ENCODE measurements at places on chromosomes 12 and 14.

GRCh38 chr12:14394317-14395073, 29.0 kb downstream of the ATF7IP start:
- DNase-seq: peak; percentile 57

- no peak for DNase-seq
Measured at GRCh38 chr12:22672951-22673350, 48.0 kb downstream of the ETNK1 start.

- no peak for DNase-seq
Measured at GRCh38 chr14:55794655-55795595, 214.9 kb downstream of the KTN1 start.

DNA sequence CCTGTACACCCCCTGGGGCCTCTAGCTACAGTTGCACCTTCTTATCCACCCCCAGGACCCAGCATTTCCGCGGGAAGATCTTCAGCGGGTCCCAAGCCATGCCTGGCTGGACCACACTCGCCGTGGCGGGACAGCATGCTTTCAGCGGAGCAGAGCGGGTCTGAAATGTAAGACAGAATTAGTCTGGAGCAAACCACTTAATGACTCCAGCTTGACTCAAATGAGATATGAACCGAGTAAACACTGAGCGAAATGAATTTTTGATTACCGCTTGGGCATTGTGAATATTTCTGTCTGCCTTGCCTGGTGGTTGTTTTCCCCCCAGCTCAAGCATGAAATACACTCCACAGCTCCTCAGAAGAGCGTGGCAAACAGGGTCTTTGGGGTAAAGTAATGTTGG, 60.8 kb downstream of the SLC24A4 start:
- DNase-seq: no peak

DNA sequence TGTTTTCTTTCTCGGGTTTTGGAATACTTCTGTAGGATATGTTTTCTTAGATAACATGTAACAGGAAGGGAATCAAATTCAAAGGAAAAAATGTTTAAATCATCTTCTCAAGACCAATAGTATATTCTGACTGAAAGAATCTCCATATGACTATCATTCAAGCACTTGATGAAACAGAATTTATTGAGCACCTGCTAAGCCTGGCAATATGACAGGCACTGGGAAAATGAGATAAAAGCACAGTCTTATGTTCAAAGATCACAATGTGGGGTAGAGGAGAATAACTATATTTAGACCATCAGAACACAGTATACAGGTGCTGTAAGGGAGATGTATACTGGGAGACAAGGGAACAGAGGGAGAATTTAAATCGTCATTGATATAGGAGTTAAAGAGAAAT, 19.1 kb upstream of the TMEM30B start:
- DNase-seq: no peak

- no peak for DNase-seq
Measured at GRCh38 chr14:85487215-85487614, 42.7 kb upstream of the FLRT2 start.

DNA sequence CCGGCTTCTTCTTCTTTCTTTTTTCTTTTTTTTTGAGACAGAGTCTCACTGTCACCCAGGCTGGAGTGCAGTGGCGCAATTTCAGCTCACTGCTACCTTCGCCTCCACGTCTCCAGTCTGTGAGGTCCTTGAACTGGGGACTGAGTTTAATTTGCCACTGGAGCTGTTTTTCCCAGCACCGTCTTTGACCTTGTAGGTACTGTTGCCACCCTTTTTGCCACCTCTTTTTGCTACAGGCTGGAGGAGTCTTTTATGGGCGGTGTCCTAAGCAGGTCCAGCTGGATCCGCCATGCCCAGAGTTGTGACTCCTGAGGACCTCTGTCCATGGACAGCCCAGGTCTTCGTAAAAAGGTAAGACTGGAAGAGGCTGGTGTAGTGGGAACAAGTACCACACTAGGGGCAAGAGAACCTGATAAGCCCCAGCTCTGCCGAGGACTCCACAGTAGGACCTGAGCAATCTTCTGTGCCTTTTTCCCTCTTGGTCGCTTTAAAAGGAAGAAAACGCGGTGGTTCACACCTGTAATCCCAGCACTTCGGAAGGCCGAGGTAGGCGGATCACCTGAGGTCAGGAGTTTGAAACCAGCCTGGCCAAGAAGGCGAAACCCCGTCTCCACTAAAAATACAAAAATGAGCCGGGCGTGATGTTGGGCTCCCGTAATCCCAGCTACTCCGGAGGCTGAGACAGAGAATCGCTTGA, 946 bp downstream of the RNU4-2 start:
- DNase-seq: peak; percentile 24

- no peak for DNase-seq
Measured at GRCh38 chr12:14993117-14993516, 20.3 kb downstream of the PDE6H start.

- DNase-seq: no peak
Measured at GRCh38 chr12:88235183-88235833, 93.2 kb downstream of the TMTC3 start.

- peak; percentile 29 for DNase-seq
Measured at GRCh38 chr14:100103250-100104005, 38.2 kb downstream of the EVL start.

GRCh38 chr12:59619461-59620240, 23.8 kb downstream of the SLC16A7 start:
- no peak for DNase-seq

GRCh38 chr12:98228683-98229539, 286.5 kb upstream of the TMPO start:
- DNase-seq: no peak

DNA sequence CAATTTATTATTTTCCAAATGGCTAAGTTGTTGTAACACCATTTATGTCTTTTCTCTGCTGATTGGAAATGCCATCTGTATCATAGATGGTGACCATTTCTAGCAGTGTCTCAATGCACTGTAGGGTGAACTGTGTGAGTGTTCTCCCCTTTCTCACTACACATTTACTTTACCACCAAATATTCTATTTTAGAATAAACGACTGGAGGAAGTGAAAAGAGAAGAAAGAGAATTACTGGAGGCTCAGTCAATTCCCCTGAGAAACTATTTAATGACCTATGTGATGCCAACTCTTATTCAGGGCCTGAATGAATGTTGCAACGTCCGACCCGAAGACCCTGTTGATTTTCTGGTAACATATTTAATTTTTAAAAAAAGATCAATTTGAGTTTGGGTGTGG, 15.5 kb upstream of the PAPOLA start:
- DNase-seq: no peak

GRCh38 chr14:70890826-70891659, 16.2 kb upstream of the PCNX1 start:
- DNase-seq: no peak

GRCh38 chr14:50932592-50933495, 11.4 kb downstream of the PYGL start:
- DNase-seq: no peak

GRCh38 chr12:90951432-90952105, 3.4 kb downstream of the CCER1 start:
- no peak for DNase-seq

DNA sequence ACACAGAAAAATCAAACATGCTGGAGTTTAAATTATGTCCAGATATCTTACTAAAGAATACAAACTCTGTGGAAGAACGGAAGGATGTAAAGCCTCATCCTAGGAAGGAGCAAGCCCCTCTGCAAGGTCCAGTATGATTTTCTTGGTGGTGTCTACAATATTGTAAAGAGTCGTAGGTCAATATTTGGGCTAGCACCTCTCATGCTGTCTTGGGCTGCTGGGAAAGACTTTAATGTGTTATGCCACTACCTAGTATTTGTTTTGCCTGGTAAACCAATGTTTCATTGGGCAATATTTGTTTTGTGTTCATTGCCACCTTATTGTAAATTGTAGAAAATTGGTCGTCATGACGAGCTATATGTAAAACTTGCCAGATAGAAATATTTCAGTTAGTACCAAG, 26.6 kb downstream of the RESF1 start:
- DNase-seq: no peak

DNA sequence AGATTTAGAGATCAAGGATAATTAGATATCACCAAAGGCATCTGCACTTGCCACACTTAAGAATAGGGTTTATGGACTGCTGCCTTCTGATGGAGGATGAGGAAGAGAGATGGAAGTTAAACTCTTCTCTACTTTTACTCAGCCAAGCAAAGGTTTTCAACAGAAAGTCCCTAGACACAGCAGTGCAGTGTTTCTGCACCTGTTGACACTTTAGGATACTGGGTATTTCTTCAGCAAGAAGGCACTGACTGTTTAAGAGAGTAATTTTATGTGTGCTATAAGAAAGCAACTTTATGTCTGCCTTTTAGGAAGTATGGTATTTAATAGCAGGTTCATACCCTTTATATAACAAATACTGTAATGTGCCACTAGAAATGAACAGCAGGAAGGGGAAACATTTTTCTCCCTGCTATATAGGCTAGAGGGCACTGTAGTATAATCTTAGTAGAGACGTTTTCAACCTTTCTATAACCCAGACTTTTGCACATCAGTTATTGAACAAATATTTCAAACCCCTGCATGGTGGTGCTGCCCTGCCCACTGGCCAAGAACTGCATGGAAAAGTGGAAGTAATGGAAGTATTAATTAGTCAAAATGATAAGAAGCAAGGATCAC, 225.0 kb upstream of the GRIP1 start:
- no peak for DNase-seq

- no peak for DNase-seq
Measured at GRCh38 chr12:77488041-77488620, 342.6 kb upstream of the NAV3 start.

GRCh38 chr12:127761880-127762279, 505.1 kb upstream of the TMEM132C start:
- DNase-seq: no peak

GRCh38 chr12:5466521-5466960, 34.6 kb downstream of the NTF3 start:
- no peak for DNase-seq

- DNase-seq: no peak
Measured at GRCh38 chr12:11661491-11662089, 12.1 kb downstream of the ETV6 start.

GRCh38 chr12:94151582-94151981, 3.2 kb downstream of the PLXNC1 start:
- DNase-seq: no peak

DNA sequence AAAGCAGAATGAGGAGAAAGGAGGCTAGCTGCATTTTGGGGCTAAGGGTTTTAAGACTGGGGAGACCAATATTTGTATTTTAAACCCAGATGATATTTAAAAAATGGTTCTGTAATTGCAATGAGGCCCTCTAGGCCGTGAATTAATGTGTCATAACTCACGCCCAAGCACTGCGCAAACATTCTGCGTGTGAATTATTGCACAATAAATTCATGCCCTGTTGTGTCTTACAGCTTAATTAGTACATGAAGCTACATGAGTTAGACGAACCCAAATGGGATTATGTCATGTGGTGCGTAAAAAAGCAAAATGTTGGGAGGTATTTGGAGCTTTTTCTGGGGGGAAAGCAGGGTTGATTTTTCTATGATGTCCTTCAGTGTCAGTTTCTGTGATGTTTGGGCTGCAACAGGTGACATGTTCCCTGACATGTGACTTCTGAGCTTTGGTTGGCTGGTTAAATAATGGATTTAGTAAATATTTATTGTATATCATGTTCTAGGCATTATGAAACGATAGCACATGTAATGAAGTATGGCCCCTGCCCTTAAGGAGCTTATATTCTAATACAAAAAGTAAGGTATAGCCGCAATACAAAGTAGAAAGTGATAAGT, 30.4 kb upstream of the CISTR start:
- no peak for DNase-seq

DNA sequence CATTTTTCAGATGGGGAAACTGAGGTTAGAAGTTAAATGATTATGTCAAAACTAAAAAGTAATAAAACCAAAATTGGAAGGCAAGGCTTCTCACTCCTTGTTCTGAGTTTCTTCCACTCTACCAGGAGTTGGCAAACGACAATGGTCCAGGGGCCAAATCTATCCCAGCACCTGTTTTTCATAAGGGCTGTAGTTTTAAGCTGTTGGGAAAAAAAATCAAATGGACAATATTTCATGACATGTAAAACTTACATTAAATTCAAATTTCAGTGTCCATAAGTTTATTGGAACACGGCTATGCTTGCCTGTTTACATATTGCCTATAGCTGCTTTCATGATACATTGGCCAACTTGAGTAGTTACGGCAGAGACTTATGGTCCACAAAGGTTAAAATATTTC, 56.7 kb upstream of the TMCC3 start:
- no peak for DNase-seq

DNA sequence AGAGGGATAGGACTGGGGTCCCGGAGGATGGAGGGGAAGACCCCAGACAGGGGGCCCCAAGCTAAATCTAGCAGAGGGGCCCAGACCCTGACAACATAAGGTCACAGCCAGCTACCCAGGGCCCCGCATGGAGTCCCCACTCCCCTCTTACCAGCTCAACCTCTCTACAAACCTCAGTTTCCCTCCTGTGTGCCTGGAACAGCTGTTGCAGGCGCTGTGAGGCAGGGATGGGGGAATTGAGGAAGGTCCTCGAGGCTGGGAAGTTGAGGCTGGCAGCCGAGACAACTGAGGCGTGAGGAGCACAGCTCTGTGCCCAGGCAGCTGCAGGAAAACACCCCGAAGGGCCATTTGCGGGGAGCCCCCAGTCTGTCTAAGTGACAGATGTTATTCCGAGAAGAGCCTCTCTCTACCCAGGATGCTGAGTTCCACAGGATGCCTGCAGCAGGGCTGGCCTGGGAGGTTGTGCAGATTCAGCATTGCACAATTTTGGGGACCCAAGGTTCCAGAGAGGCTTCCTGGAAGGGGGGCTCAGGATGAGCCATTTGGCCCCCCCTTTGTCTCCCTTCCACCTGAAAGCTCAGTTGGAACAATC, 42.7 kb upstream of the NCOR2 start:
- DNase-seq: peak; percentile 25

DNA sequence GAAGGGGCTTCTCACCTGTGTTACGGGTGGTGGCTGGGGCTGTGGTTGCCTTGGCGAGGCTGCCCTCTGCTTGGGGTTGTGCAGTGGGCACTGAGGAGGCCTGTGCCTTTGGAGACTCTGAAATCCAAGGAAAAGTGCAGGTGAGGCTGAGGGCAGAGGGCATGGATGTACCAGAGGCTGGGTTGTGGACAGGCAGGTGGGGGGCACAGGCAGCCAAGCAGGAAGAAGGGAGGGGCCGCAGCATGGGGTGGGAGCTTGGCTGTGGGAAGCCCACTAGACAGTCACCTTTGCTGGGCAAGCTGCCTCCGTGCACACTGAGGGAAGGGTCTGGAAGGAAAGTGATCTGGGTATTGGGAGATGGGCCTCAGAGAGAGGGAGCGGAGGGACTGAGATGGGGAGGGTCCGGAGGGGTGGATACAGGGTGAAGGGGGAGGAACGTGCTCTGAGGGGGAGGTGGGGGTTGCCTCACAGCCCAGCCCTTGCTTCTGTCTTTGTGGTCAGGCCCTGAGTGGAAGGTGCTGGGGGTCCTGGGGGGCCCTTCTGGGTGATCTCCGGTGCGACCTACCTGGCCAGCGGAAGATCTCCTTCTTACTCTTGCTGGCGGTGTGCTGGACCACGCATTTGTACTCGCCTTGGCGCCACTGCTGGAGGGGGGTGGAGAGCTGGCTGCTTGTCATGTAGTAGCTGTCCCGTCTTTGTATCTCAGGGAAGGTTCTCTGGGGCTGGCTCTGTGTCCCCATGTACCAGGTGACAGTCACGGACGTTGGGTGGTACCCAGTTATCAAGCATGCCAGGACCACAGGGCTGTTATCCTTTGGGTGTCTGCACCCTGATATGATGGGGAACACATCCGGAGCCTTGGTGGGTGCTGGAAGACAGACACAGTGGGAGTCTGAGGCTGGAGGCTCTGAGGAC, 318.7 kb downstream of the TMEM121 start:
- no peak for DNase-seq
